ENCODE measurements at places on chromosomes 16 and 17.

- DNase-seq = no peak
Measured at GRCh38 chr17:16662936-16663335, 9.3 kb upstream of the ZNF624 start.

DNA sequence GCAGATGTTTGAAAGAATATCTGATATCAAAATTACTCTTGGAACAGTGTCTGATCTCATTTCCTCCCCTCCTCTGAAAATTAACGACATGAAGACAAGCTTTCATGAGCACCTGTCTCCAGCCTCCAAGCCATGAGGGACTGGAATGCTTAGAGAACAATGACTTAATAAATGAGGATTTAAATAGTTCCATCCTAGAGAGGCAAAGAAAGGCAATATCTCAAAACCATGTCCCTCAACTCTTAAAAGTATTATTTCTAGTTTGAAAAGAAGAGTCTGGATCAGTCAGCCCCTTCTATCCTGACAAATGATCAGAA lies 137.5 kb downstream of the ANKFN1 start:
- DNase-seq = no peak

DNA sequence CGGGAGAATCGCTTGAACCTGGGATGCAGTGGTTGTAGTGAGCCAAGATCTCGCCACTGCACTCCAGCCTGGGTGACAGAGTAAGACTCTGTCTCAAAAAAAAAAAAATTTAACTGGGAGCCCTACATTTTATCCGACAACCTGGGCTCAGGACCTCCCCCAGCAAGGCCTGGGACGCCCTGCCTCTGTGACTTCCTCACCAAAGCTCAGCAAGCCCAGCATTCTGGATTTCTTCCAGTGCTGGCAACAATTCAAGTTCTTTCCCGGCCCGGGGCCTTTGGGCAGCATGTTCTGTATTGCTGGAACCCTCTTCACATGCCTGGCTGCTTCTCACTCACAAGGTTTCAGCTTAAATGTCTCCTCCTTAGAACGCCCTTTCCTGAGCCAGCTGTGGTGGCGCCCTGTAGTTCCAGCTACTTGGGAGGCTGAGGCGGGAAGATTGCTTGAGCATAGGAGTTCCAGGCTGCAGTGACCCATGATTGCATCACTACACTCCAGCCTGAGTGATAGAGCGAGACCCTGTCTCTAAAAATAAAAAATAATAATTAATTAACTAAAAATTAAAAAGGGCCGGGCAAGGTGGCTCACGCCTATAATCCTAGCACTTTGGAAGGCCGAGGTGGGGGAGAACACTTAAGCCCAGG lies 15.9 kb upstream of the MEIOB start:
- DNase-seq = no peak

DNA sequence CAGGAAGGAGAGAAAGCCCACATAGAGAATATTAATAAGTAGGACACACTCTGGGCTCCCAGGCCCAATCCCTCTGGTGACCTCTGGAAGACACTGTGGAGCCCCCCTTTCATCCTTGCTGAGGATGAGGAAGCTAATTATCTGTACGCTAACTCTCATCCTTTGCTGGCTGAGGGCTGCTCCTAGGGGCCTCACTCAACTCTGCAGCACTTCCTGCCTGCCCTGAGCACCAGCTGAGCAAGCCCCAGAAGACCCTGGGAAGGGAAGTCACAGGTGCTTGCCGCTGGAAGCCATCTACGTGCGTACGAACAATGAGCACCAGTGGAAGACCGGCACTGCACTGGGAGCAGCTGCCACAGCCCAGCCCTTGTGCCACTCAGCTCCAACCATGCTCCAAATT lies 145.8 kb upstream of the CDH5 start:
- no peak for DNase-seq

GRCh38 chr17:8944748-8945147 lies 20.8 kb downstream of the PIK3R5 start:
- DNase-seq = no peak

DNA sequence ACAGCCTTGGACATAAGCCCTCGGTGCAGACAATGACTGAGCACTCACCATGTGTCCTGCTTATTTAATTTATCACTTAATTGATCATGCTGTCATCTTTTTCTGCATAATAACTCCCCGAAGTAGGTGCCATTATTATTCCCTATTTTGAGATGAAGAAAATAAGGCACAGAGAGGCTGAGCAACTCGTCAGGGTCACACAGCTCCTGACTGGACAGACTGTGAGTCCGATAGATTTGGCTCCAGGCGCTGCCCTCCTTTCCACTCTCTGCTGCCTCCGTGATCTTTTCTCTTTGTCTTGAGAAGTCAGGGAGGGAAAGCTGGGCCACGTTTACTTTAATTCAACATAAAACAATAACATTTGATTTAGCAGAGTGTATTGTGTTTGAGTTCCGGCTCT lies 19.0 kb upstream of the N4BP1 start:
- DNase-seq = no peak

- peak; percentile 13 for DNase-seq
Measured at GRCh38 chr16:86252596-86252995, 257.7 kb upstream of the FOXF1 start.

- peak; percentile 43 for DNase-seq
Measured at GRCh38 chr16:81204798-81205680, 33.5 kb upstream of the BCO1 start.

- DNase-seq = peak; percentile 88
Measured at GRCh38 chr17:78789663-78790181, 7.6 kb upstream of the CYTH1 start.

DNA sequence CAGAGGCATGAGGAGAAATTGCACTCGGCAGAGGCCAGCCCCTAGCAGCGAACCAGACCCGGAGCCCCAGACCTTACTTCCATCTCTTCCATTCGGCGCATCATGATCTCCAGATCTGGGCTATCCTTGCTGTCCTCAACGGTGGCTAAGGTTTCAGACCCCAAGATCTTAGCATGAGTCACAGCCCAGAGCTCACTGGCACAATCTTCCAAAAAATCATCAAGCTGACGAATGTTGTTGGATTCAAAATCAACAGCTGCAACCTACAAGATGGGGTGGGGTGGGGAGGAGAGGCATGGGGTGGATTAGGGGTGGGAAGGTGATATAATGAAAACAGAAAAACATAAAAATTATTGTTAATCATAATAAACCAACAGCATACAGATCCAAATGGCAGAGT lies 39.7 kb upstream of the PITPNM3 start:
- no peak for DNase-seq

GRCh38 chr16:80681436-80681835 lies 123.0 kb downstream of the CDYL2 start:
- DNase-seq = peak; percentile 13

GRCh38 chr17:80573701-80574100 lies 29.1 kb downstream of the RPTOR start:
- DNase-seq = no peak

DNA sequence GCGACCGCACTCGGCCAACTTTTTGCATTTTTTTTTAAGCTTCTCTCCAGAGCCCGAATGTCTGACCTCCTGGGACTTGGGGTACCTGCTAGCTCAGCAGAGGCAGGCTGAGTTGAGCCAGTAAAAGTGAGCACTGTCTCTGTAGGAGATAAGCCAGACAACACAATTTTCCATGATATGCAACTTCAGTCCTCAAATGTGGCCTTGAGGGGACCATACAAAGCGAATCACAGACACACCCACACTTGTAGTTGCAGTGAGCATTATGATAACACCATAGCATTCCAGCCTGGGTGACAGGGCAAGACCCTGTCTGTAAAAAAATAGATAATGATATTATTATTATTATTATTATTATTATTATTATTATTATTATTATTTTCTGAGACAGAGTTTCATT lies 2.6 kb downstream of the DPEP2 start:
- no peak for DNase-seq

DNA sequence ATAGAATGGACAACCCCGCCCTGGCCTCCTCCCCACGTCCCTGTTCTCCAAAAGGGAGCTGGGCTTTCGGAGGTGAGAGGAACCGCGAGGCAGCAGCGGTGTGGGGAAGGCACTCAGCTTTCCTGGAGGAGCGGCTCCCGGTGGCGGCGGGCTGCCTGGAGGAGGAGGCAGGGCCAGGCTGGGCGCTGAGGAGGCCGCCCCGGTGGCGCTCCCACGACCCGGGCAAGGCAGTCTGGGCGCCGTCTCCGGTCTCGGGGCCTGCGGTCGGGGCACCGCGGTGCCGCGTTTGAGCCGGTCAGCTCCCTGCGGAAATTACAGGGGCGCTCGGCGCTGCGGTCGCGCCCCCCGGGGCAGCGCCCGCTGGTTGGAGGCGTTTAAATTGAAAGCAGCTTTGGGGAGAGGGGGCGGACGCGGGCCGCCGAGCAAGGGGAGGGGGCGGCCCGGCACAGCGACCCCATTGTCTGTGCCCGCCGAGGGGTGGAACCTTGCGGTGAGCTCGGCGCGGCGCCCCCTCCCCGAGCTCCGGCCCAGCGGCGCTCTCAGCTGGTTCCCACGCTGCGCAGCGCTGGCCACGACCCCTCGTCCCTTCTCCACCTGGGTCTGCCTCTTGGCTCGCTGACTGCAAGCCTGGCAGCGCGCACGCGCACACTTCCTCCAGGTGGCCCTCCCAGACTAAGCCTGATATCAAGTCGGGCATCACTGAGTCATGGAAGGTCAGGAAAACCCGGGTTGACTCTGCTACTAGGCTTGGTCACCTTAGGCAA lies 58.7 kb upstream of the DLX4 start:
- DNase-seq = no peak

GRCh38 chr17:78537217-78537860 lies 39.9 kb downstream of the DNAH17 start:
- DNase-seq = no peak

DNA sequence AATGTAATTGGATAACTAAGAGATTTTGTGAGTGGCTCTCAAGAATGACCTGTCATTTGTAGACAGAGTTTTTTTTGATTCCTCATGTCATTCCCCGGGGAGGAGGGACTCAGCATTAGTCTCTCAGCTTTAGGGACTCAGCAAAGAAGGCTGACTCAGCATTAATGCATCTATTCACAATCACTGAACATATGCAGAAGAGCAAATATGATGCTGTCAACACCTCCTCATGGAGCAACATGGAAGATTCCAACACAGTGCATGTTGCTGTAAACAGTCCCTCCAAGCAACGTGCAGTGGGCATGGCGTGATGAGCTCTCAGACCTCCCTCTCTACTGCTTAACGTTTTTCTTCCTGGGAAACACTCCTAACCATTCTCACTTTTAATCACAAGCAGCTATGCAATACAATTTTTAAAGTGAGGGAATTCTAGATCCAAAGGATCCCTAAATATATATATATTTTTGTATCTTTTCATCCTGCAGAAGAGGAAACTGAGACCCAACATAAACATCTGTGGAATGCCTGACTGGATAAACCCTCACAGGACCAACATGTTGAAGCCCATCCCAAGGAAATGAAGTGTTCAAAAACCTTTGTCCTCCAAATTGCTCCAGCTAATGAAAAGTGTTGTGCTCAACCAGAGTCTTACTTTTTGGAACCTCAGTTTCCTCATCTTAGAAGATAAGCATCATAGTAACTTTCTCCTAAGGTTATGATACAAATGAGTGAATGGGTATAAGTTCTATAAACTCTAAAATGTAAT lies 38.9 kb downstream of the TMEM100 start:
- peak; percentile 8 for DNase-seq

All from fibroblast of upper back skin (primary cell).